Naive B cell (primary cell): ENCODE measurements at places on chromosomes 2 and 18.

DNA sequence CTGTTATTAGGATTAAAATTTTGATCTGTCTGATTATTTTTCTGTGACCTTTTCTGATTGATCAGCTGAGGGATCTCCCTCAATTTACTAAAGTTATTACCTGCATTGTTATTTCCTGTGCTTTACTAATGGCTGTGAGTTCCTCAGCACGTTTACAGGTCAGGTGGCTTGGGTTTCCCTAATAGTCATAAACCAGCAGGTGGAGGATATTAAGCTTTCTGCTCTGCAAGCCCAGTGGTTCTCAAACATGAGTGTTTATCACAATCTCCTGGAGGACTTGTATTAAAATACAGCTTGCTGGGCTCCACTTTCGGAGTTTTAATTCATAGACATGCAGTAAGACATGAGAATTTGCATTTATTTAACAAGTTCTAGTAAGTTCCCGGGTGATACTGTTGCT, 22.4 kb upstream of the UGP2 start:
- DNase-seq, result no peak

GRCh38 chr2:43152741-43153647, 73.4 kb downstream of the ZFP36L2 start:
- no peak for DNase-seq

GRCh38 chr2:114119862-114120261, 230.0 kb downstream of the ACTR3 start:
- no peak for DNase-seq

- no peak for DNase-seq
Observed at GRCh38 chr18:26826656-26827235, 38.8 kb downstream of the AQP4 start.

DNA sequence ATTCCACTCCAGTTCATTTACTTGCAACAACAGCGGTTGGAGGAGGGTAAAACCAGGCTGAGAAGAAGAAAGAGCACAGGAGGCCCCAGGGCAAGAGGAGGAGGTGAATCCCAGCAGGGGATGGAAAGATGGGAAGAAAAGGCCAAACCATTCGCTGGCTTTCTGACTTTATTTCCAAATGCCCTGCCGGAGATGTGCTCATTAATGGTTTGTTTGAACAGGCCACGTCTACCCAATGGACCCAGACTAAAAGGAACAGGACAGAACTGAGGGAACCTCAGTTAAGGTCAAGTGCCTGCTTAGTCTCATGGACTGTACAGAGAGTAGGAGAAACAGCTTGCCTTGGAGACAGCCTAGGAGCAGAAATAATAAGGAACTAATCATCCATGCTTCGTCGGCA, 121.6 kb upstream of the NDUFV2 start:
- DNase-seq, result no peak

- peak; percentile 69 for DNase-seq
Observed at GRCh38 chr2:96116879-96117533, 635 bp upstream of the ADRA2B start.

- no peak for DNase-seq
Observed at GRCh38 chr2:51079945-51080344, 48.0 kb upstream of the NRXN1 start.

- DNase-seq, result no peak
Observed at GRCh38 chr2:223418131-223418530, 184.0 kb downstream of the SCG2 start.

DNA sequence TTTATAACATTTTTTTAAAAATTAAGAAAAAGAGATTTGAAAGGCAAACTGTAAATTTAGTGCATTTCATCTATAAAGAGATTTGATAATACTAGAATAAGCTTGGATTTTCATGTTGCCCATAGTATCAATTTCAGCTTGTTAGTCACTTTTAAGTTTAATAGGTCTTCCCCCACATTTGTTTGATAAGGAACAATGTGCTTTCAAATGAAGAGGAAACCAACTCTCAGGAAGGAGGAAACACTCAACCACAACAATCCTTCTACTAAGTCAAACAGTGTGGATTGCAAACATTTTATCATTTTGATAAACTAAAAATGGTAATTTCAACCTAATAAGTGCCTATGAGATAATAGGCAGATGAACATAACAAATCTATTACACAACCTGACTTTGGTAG, 397.1 kb upstream of the CDH20 start:
- DNase-seq, result no peak

- peak; percentile 20 for DNase-seq
Observed at GRCh38 chr2:24315669-24316068, 44.7 kb downstream of the ITSN2 start.

GRCh38 chr2:148867079-148867769, 7.8 kb upstream of the KIF5C start:
- DNase-seq, result no peak

GRCh38 chr2:126771501-126772195, 115.7 kb downstream of the GYPC start:
- DNase-seq, result no peak

DNA sequence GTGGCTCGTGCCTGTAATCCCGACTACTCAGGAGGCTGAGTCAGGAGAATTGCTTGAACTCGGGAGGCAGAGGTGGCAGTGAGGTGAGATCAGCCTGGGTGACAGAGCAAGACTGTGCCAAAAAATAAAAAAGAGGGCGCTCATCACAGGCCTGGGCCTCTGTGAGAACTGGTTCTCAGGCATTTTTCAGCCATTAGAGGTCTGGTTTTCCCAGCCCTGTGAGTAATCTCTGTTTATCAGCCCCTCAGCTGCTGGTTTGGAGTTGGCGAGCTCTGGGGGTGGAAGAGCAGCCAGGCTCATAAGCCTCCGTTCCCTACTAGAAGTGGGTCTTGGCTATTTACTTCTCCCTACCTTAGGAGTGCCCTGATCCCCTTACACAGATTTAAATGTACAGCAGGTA, 53.1 kb downstream of the CHRNA1 start:
- DNase-seq, result no peak

DNA sequence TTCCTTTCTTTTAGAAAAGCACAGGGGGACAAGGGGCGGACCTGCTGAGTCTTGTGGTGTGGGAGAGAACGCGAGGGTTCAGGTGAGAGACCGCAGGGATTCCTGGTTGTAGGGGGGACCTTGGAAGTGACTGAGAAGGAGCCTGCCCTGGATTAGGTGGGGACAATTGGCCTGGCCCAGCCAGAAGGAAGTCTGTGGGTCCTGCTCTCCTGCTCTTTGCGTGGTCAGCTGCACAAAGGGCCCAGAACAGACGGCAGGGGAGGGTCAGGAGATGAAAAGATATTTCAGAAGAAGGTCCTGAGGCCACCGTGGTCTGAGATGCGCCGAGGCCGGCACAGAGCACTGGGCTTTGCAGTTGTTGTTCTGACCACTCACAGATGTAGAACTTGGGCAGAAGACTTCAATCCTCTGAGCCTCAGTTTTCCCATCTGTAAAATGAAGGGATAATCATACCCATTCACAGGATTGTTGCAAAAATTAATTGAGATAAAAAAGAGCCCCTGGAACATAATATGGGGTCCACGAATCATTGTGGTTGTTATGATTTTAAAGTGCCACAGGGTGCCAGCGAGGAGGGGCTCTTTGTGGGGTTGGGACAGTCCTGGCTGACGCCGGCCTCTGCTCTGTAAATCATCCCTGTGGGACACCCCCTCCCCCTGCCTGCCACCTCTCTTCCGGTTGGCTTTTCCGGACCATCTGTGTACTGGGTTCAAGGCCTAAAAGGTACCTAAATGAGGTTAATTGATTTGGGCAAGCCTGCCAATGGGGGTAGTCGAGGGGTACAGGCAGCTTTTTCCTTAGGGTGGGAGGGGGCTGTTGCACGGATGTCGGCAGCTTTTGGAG, 1.8 kb downstream of the LPIN1 start:
- no peak for DNase-seq

DNA sequence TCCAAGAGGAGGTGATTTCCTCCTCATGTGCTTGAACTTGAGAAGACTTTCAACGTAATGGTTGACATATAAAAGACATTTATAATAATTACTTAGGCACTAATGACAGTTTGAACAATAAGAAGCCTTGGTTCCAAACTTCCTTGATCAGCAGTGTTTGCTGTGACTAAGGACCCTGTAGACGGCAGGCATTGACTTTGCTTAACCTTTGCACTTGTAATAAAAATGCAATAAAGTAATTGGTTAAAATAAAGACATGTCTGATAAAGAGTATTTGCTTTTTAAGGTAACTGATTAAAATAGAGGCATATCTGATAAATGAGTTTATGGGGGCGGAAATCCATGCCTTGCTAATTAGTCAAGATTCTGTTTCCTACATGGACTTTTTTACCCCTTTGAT, 82.2 kb upstream of the ST8SIA3 start:
- DNase-seq, result no peak

DNA sequence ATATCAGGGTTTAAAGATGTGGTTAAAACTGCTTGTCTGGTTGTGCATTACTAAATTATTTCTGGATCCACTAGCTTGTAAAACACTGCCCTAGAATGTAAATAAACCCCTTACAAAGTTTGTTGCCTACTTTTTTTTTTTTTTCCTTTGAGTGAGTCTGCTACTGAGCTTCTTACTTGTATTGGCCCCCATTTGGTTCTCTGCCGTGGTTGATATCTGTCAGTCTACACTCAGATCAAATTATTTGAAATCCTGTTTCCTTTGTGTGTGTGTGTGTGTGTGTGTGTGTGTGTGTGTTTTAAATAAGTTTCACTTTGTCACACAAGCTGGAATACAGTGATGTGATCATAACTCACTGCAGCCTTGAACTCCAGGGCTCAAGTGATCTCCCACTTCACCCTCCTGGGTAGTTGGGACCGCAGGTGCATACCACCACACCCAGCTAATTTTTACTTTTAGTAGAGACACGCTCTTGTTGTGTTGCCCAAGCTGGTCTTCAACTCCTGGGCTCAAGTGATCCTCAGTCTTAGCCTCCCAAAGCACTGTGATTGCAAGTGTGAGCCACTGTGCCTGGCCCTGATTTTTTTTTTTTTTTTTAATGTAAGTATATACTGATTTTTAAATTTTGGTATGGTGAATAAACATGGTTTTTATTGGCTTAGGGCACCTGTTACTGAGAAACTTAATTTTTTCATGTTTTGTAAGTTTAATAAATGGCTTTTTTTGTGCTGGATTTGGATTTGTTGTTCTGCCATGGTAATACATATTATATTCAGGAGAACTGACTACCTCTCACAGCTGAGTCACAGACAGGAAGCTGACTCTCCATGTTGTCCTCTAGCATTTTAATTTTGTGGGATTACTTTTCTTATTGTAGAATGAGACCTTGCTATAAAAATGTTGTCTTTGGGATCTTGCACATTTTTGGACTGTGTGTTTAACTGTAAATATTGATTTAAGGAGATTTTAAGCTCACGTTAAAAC, 48.5 kb downstream of the MAP4K4 start:
- no peak for DNase-seq

- DNase-seq, result no peak
Observed at GRCh38 chr18:68147728-68148127, 567.2 kb downstream of the TMX3 start.

- no peak for DNase-seq
Observed at GRCh38 chr2:239106314-239106908, 258.5 kb downstream of the TWIST2 start.

- DNase-seq, result no peak
Observed at GRCh38 chr2:148039783-148040182, 18.9 kb downstream of the MBD5 start.

DNA sequence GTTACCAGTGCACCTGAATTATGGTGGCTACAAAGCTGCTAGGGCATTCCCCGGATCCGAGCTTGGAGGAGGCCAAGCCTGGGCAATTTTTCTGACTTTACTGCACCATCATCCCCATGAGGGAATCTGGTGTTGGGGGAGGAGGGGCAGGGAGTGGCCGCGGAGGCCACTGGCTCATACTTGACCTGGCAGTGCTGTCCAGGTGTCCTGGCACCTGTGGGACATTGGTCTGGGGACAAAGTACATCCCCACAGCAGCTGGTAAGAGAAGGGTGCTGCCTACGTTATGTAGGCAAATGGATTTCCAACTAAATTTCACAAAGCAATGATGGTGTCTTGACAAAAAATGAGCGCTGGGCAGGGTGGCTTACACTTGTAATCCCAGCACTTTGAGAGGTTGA, 48.3 kb downstream of the KLHL29 start:
- no peak for DNase-seq

GRCh38 chr2:195706161-195706900, 49.3 kb downstream of the SLC39A10 start:
- no peak for DNase-seq

DNA sequence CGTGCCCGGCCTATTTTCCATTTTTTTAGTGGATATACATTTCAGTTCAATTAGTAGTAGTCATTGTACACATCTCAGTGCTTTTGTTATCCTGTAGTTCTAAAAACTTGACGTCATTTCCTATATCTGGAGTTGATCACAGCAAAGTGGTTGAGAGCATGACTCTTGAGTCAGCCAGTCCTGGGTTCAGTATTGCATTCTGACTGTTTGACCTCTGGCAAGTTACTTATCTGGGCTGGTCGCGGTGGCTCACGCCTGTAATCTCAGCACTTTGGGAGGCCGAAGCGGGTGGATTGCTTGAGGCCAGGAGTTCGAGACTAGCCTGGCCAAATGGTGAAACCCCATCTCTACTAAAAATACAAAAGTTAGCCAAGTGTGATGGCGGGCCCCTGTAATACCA, 50.4 kb upstream of the PPM1B start:
- no peak for DNase-seq

DNA sequence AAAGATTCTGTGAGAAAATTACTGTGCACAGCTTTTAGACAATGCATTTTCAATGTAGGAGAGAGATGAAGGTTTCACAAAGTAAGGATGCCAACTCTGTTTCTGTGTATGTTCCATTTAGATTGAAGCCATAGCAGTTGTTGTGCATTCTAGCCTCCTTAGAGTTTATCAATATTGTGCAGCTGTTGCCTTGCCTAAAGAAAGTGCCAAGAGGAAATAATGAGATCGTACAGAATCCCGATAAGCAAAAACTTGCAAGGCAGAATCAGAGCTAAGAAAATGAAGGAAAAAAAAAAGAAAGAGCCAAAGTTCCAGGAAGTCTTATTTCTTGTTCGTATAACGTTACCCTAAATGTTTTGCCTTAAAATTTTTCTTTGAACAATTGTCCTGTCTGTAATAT, 965.0 kb downstream of the DCDC2C start:
- no peak for DNase-seq

- DNase-seq, result no peak
Observed at GRCh38 chr2:18368008-18368407, 192.4 kb downstream of the RDH14 start.

DNA sequence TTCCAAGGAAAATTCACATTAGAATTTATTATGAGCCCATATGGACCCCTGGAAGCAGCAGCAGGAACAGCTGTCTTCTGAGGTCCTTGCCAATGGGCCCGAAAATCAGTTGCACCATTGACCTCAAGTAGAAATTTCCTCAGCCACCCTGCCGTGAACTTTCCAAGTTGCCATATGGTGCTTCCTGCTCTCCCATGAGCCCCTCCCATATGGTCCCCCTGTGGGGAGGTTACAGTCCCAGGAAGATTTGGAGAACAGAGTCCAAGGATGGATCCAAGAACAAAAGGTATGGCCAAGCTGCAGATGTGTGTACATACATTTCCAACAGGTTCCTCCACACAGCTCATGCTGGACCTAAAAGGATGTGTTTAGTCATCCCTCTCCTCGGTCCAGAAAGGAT, 34.6 kb downstream of the DIPK1C start:
- no peak for DNase-seq

DNA sequence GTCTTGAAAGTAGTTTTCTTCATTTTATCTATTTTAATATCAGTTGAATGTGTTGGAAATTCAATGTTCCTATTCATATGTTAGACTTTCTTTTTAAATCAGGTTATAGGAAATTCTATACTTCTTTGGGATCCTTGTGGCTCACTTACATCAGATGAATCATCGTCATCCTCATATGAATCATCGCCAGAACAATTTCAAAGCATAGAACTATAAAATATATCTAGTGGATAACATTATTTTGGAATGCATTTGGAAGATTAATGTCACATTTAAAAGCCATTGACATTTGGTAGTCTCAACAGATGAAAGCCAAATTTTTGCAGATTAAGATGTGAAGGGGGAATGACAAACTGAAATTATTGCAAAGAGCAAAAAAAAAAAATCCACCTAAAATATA, 94.1 kb downstream of the FAM161A start:
- no peak for DNase-seq
